ENCODE measurements at places on chromosomes 5 and 9. TPM values are rescaled to one million over a fixed set of nuclear protein-coding genes. Genes with fewer than 3 reads are reported as not detected.

The B4GALT7 gene
- total RNA-seq, result 27.2 TPM

The IFNK gene
- total RNA-seq, result not detected

The LCN15 gene
- total RNA-seq, result not detected

The NRG2 gene
- 25.5 TPM for total RNA-seq

The IRGM gene
- total RNA-seq, result not detected

The CCDC152 gene
- 3.7 TPM for total RNA-seq

Data from ovary (tissue), 10 donors.